ENCODE measurements at places on chromosomes 7 and 10.

DNA sequence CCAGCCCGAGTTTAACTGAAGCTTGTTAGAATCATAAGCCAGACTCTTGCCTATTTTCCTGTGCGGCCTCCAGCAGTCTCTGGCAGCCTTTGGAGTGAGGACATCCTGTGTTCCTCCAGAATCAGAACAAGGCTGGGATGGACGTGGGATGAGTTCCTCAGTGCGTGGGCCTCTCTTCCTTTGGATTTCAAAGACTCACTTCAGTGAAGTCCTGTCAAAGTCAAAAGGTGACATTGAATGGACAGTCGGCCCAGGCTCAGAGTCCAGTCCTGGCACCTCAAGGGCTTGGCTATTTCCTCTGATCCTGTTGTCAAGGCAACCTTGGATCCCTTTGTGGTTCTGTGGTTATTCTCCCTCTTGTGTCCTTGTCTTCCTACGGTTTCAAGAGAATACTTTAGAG, 21.4 kb upstream of the SMC3 start:
- no peak for DNase-seq

DNA sequence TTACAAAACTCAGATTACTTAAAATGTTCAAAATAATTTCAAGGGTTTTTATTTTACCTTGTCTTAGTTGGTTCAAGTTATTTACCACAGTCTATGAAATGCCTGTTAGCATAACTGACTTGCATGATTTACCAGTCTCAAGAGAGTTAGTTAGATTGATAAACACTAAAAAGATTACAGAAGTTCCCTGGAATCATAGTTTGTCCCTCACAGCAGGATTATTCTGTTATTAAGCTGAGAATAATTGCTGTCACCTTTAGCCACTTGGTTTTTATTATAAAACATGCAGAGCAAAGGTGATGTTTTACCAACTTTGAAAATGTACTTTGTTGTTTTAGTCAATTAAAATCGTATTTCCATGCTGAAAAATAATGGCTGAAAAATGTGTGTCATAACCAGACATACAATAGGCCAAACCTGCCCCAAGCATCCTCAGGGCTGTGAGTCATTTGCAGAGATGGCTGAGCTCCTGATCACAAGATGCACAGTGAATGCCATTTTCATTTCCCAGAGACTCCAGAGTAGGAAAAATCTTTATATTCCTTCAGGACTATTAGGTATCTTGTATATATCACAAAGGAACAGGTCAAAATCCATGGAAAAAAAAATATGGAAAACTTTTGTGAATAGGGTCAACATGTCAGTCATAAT, 87.8 kb upstream of the DKK1 start:
- no peak for DNase-seq

DNA sequence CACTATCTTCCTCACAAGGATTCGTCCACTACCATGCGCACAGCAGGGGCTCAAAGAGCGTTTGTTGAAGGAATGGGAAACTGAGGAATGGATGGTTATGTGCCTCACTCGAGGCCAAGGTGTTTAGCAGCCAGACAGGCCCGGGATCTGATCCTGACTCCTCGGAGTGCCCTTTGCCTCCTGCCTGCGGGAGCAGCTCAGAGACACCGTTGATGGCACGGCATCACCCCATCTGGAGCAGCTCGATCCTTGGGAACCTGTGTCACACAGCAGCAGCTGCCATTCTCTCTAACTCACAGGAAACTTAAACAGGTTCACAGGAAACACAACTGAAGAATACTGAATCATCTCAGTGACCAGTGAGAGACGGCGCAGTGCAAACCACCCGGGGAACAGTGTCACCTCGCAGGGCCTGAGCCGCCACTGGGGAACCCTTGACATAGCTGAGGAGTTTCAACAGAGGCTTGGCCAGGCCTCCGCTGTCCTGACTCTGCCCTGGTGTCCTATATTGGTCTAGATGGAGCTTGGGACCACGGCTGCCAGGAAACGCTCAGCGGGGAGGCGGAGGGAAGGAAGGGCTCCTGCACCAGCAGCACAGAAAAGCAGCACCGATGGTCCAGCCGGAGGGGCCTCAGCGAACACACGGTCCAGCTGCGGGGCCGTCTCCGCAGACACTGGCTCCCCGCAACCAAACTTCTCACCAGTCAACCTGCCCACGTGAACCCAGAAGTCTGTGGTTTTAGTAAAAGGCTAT, 169.4 kb downstream of the ADARB2 start:
- DNase-seq = no peak

DNA sequence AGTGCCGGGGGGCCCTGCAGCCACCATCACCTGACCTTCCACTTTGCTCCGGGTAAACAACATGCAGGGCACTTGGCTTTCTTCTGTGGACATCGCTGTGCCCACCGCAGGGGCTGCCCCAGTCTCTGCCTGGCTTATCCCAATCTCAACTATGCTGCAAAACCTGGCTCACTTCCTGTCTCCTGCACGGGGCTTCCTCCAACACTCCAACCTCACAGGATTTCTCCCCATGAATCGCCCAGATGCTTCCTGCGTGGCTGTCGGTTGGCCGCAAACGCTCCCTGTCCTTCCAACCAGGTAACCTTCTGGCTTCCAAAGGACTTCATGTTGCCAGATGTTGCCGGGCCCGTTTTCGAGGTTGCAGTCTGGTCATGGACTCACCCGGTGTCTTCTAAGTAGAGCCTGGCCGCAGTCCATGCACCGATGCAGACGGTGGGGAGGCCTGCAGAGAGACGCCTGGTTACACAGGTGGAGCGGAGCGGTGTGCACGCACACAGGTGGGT, 109.0 kb downstream of the VIPR2 start:
- DNase-seq = no peak

- DNase-seq = peak; percentile 77
Measured at GRCh38 chr7:152522571-152523067, 86.8 kb upstream of the KMT2C start.

GRCh38 chr7:34939175-34939574, 98.1 kb downstream of the DPY19L1 start:
- DNase-seq = no peak

GRCh38 chr7:100649826-100650565, 6.3 kb downstream of the ACTL6B start:
- no peak for DNase-seq

DNA sequence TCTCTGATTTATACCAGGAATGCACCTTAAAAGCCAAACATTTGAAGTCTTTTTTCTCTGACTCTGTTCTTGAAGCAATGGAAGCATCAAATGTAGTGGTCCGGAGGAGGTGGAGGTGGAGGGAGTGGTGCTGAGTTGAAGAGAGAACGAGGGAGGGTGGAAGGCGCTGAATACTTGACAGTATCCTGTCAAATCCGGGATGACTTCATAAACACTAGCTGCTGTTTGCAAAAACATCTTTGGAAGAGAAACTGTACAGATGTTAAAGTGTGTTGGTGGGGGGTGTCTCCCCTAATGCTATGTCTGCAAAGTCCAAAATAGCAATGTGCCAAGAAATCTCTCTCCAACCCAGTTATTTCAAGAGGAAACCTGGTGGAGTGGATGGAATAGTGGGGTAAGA, 328.5 kb upstream of the AUTS2 start:
- no peak for DNase-seq

DNA sequence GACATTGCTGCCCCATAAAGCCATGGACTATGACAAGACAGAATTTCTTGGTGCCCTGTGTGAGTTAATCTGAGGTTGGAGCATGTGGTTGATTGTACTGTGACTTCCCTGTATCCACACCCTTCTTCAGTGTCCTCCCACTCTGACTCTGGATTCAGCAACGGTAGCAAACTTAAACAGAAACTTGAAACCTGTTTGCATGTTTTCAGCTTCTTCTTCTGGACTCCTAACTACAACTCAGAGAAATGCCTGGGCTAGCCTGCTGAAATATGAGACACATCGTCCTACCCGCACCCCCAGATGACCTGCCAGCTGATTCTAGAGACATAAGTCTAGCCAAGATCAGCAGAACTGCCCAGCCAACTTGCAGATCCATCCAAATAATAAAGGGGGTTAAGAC, 78.4 kb downstream of the IPMK start:
- DNase-seq = peak; percentile 47

GRCh38 chr7:5450549-5451327, 27.1 kb upstream of the TNRC18 start:
- peak; percentile 83 for DNase-seq

- DNase-seq = no peak
Measured at GRCh38 chr10:60427709-60428386, 38.2 kb upstream of the ANK3 start.

DNA sequence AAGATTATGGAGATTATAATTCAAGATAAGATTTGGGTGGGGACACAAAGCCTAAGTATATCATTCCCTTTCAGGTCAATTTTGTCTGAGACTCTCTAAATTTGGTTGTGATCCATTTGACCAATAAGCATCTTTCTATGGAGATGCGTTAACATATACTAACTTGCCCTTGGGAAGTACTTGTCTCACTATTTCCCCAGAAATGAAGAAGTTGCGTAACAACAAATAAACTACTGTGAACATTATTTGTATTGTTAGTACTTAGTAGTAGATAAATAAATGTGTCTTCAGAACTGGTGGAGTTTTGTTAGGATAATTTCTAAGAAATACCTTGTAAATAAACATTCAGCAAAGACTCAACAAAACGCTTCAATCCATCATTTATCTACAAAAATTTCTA, 127.3 kb upstream of the LYZL2 start:
- no peak for DNase-seq

GRCh38 chr10:103789771-103790201, 65.6 kb downstream of the SH3PXD2A start:
- no peak for DNase-seq

DNA sequence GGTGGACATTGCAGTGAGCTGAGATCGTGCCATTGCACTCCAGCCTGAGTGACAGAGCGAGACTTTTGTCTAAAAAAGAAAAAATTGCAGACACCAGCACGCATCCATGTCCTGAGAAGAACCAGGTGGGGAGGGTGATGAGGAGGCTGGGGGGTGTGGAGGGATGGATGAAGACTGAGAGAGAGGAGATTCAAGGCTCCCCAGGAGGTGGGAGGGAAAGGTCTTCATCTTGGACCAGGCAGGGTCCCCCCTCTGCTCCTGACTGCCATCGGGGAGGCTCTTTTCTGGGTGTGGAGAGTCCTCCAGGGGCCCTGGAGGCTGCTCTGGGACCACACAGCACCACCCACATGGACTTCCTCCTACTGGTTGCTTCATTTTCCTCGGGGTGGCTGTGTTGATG, 1.5 kb downstream of the SCART1 start:
- no peak for DNase-seq

GRCh38 chr10:513393-513792, 176.1 kb downstream of the DIP2C start:
- DNase-seq = no peak

DNA sequence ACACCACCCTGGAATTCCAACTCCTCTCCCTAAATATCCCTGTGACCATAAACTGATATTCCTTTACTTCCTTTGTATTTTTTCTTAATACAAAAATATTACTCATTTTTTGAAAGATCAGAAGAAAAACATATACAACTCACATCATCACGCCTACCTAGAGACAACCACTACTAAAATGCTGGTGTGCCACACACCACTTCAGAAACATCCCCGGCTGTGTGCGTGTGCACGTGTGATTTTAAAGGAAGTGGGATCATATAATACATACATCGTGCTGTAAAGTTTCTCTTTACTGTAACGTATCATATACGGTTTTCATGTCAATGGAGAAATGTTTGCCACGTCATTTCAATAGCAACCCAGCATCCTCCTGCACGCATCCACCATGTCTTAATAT, 76.5 kb downstream of the ITIH5 start:
- no peak for DNase-seq
